ENCODE measurements at places on chromosomes 12 and 14.

GRCh38 chr12:107515446-107515958 is 170.1 kb upstream of the PWP1 start:
- peak; percentile 43 for DNase-seq

DNA sequence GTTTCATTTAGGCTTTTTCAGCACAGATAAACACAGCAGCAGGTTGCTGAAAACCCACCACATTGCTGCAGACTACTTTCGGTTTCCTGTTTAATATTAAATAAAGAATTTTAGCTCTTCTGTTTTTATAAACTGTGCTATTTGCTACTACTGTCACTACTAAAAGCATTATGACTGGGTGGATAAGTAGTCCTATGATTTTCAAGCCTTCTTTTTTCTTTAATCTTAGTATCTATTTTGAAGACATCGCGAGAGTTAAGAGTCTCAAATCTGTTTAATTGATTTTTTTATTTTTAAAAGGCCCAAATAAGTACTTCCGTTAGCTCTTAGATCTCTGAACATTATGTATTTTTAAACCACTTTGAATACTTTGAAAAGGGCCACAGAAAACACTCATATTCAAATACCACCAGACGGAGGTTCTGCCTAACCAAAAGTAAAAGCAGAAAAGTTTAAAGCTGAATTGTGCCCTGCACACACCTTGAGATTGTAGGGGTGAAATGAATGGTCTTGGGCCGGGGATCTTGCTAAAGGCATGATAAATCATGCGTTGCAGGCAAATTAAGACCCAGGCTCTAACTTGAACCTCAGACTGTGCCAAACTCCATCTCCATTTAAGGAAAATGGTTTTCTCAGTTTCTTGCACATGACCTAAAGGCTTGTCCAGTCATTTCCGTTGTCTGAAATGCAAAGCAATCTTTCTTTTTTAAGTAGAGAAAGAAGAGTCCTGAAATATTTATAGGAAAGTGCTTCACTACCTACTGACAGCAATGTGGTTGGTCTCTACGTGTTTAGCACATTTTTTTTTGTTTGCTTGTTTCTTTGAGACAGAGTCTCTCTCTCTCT is 13.6 kb upstream of the FOXN3 start:
- DNase-seq: peak; percentile 66

DNA sequence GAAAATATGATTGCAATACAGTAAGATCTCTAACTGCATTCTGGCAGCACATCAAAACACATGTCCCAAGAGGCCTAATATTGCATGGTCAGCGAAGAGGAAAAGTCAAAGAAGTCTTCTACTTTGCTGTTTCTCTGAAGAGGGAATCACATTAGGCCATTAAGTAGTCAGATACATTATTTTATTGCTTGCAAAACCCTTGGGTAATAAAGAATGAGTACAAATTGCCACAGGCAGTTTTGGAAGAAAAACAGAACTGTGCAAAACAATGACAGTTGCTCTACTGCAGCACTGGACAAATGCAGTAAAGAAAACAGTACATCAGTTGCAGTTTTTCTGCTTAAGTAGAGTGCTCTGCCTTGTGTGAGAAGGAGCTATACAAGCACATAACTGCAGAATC is 211.9 kb downstream of the MED13L start:
- DNase-seq: no peak

DNA sequence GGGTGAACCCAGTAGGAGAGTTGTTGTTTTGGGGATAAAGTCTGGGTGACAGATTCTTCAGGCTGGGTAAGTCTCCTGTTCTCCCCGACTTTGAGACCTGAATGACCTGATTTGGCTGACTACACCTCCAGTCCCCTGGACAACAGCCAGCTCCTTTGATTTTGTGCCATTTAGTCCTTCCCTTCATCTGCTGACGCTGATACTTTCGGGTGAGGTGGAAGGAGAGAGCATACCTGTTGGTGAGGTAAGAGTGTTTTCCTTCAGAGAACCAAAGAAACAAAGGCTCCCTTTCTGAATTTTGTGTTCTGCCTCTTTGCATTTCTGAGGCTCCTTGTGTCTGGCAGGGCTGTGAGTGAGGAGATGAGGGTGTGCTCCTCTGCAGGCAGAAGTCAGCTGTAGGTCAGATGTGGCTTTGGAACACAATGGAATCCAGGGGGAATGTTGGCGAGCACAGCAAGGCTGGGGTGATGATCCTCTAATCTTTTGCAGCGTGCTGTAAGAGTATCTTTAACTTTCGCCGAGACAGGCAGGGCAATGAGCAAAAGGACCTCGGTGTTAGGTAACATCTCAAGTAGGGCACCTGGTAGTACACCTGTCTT is 12.1 kb downstream of the ETV6 start:
- DNase-seq: no peak

DNA sequence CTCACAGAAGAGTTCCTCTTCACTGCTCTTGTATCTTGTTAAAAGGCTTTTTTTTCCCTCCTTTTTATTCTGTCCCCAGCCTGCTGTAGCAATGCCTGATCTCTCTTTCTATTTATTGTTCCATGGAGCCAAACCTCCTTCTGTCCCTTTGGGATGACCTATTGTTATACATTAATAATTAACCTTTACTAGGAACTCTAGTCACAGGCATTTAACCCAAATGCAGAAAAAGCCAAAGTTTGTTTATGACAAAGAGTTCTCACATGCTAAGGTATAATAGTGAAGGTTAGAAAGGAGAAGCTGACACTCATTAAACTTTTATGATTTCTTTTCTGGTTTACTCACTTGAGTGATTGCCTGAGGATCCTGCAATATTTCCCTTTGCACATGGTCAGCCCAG is 535.8 kb downstream of the NRXN3 start:
- DNase-seq: no peak

- no peak for DNase-seq
Observed at GRCh38 chr14:22666203-22666893, 22.2 kb upstream of the OR6J1 start.

- no peak for DNase-seq
Observed at GRCh38 chr14:54010981-54011380, 54.4 kb upstream of the BMP4 start.

- no peak for DNase-seq
Observed at GRCh38 chr12:102633981-102634605, 153.7 kb upstream of the IGF1 start.

DNA sequence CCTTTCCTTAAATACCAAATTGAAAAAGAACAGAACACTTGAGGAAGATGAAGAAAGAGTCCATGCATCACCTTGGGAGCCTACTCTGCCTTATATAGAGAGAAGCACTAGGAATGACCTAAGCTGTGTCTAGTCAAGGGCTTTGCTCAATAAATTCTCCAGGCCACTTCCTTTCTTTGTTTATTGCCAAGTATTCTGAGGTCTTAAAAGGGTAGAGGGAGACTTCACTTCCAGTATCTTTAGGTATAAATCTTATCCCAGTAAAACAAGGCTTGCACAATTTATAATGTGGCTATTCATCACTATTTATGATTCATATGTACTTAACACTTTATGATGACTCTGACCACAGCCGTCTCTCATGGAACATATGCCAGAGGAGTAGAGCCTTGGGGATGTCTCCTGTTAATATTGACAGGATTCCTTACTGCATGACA is 85.1 kb upstream of the ARHGAP5 start:
- no peak for DNase-seq

GRCh38 chr12:90543374-90543773 is 411.6 kb downstream of the CCER1 start:
- no peak for DNase-seq

GRCh38 chr14:50733494-50733893 is 65.4 kb upstream of the SAV1 start:
- DNase-seq: no peak

GRCh38 chr14:88258021-88258420 is 65.0 kb downstream of the KCNK10 start:
- DNase-seq: no peak

DNA sequence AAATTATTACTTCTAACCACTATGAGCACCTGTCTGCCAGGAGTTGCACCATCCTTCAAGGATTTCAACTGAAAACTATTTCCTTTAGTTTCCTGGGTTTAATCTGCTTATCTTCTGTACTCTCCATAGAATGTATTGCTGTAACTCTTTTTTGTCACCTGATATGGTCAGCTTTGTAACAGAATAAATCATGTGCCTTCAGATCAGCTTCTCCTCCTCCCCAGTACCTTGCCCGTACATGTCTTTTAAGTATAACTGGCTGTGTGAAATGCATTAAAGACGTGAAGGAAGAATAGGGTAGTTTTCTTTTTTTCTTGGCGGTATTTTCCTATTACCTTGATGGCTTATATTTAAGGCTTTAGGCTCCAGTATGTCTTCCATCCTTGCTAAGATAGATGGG is 200.3 kb upstream of the NAV3 start:
- DNase-seq: no peak

GRCh38 chr12:75834591-75834990 is 197.0 kb downstream of the PHLDA1 start:
- no peak for DNase-seq

DNA sequence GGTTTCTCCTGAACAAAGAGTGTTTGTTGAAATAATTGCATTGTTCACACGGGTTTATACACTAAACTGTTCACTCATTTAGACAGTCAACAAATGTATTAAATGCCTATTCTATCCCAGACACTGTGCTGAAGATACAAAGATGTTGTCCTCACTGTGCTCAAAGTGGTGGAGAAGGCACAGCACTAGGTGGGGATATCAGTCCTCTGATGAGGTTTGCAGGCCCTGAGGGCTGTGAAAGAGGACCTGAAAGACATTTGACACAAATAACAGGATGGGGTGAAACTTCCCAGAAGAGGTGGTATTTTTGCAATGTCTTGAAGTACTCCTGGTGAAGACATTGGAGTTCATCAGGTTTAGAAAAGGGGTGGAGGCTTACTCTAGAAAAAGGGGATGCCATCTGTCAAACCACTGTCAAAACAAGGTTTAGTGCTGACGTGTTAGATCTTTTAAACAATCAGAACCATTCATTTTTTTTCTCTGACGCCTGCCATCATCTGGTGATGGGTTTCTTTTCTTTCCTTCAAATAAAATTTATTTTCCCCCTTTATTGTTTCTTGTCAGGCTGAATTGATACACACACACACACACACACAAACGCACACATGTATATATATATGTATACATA is 69.5 kb downstream of the ACSS3 start:
- no peak for DNase-seq

GRCh38 chr14:76498463-76498935 is 122.6 kb downstream of the ESRRB start:
- no peak for DNase-seq

- DNase-seq: no peak
Observed at GRCh38 chr12:110367181-110367864, 36.2 kb downstream of the ANAPC7 start.

DNA sequence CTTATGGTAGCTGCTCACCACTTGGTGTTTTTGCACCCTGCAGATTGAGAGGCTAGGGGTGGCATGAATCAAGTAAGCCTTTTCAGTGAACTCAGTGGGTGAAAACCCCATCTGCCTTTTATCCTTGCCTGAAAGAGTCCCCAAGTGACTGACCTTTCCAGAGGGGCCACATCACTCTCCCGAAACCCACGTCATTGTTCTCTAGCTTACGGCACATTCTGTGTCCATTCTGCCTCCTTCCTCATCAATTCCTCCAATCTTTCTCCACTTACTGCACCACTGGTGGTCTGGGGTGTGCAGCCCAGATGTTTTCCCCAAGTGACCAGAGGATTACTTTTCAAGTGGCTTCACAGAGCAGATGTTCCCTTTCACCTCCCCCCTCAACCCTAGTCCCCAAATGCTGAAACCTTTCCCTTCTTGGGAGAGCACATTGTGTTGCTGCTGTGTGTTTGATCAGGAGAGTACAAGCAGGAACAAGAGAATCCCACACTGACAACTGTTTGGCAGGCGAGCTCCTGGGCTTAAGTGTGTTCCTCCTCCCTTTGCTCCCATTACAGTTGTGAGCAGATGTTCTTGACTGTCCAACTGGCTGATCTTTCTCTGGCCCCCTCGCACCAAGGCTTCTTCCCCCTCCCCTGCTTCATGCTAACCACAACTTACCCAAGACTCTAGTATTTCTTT is 138.0 kb upstream of the IGF1 start:
- no peak for DNase-seq

- no peak for DNase-seq
Observed at GRCh38 chr14:57735276-57735675, 130.6 kb downstream of the SLC35F4 start.

DNA sequence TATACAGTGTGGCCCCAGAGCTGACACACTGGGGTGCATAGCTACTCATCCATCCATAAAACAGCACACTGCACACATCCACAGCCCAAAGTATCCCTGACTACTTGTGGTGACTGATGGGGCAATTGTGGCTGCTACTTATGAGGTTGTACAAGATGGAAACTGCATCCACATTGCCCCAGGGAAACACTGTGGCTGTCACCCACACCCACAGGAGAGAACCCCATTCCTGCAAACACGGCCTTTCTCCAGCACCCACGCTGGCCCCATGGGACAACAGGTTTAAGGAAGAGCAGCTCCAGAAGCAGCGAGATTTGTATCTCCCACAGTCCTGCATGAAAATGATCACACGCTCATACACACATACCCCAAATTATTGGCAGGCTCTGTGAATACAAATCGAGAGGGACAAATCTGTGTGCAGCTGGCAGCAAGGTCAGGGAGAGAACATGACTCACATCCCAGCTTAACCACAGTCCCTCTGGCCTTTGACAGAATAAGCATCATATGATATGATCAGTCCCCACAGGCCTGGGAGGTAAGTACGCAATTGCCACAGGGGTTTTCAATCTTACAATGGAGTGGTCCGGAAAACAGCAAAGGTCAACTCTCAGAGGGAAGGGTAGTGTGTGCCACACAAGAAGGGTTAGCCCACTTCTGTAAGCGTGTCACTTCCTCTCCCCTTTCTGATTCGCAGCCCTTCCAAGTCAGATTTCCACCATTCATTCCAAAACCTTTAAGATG is 61.9 kb downstream of the ESR2 start:
- DNase-seq: peak; percentile 32

DNA sequence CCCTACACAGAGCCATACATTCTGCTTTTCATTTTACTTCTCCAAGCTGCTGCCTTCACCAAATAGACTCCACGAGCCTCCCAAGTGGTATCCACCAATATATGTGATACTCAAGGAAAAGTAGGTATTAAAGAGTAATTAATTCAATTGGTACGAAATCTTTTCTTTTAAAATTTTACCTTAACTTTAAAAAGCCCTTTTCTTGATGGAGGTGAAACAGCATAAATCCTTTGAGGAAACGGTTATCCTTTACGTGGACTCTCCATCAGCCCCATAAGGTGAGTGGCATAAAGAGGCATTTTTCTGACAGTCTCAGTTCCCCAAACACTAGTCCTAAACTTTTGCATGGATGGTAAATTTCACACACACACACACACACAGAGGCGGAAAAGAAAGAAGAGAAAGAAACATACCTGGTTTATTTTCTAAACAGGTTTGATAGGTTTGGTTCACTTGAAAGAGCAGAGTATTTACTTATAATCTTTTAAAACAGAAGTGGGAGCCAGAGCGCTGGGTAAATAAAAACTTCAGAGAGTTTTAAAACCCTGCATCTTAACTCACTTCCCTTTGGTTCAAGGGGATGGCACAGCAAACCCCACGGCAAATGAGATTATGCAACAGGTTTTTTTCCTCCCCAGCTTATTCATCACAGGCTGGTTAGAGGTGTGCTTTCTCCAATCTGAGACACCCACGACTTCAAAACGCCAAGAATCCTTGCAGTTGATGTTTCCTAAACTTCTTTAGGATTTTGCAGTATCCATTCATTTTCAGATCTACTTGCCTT is 1.9 kb downstream of the DUSP16 start:
- peak; percentile 56 for DNase-seq

GRCh38 chr12:109880043-109880931 is at the start of gene GLTP:
Gene GLTP, minus strand, starts transcription at chr12:109880541. Its CDS starts 167 bp downstream, at chr12:109880374.
- peak; percentile 92 for DNase-seq

GRCh38 chr12:103758310-103759089 is 82.5 kb downstream of the NT5DC3 start:
- no peak for DNase-seq

- no peak for DNase-seq
Observed at GRCh38 chr12:9759694-9760093, 1.0 kb downstream of the CD69 start.

All from stimulated activated CD4-positive, alpha-beta T cell treated with anti-CD3 and anti-CD28 coated beads, Interleukin-15, amount 100 ng/mL, for 24 hours (primary cell).